ENCODE measurements at places on chromosomes 3 and 15. TPM values are rescaled to one million over a fixed set of nuclear protein-coding genes. Genes with fewer than 3 reads are reported as not detected.

GRCh38 chr15:80154336-80154735 lies 1.5 kb downstream of the FAH start:
- H3K4me3 ChIP-seq, result no peak overlapping the region
- no peak for DNase-seq
- H3K36me3 ChIP-seq, result no peaks in the 10 kb centered on the region
- H3K27me3 ChIP-seq, result no peaks in the 10 kb centered on the region

GRCh38 chr3:98223907-98224672 lies 40.0 kb upstream of the OR5H6 start:
- H3K27ac ChIP-seq, result no peak overlapping the region
- H3K27me3 ChIP-seq, result no peaks in the 10 kb centered on the region
- H3K4me3 ChIP-seq, result no peak overlapping the region

DNA sequence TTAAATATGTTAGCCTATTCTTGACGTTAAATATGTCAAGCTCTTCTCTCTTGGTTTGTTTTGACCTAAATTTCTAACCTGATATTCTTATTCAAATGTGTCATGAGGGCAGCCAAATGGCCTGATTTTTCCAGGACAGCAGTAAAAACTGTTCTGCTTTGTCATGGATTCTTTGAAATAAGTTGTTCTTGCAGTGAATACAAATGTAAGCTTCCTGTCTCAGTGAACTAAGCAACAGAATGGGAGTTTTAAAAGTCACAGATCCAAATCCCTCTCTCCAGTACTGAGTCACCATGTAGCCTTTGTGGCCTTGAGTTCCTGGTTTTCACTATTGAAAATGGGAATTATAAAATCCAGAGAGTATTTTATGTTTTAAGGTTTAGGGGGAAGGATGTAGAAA lies 301.8 kb downstream of the NLGN1 start:
- H3K27me3 ChIP-seq, result no peaks in the 10 kb centered on the region
- no peak overlapping the region for H3K27ac ChIP-seq

DNA sequence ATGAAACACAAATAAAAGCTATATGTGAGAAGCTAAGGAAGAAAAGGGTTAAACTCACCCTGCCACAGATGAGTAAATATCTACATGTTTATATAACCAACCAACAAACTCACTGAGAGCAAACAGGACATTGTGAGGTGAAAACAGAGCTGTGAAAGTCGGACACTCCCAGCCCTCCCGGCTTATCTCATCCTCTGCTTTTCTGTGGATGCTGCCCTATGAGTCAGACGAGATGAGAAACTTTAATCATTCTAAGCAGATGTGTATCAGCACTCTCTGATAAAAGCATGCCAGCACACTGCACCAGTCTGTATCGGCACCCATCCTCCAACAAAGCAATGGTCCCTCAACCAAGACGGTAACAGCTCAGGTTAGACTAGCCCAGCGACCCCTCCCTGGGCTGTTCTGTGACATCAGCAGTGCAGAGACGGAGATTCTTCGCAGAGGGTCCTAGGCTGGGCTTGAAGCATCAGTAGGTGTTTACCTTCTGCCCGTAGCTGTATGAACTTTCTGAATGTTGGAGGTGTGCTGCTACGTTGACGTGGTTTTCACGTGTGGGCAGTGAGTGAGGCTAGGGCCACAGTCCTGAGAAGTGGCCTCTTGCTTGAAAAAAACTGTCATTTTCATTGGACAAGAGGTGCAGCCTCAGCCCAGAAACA lies 119.8 kb upstream of the ALDH1A3 start:
- H3K27ac ChIP-seq, result peak overlapping the region; percentile 50
- H3K4me3 ChIP-seq, result peak overlapping the region; percentile 17
- peak; percentile 51 for DNase-seq

GRCh38 chr15:68765602-68766368 lies 54.9 kb downstream of the ANP32A start:
- H3K4me3 ChIP-seq, result no peak overlapping the region
- no peaks in the 10 kb centered on the region for H3K27me3 ChIP-seq
- no peaks in the 10 kb centered on the region for H3K36me3 ChIP-seq
- peaks cover 3% of the 10 kb centered on the region for H3K4me1 ChIP-seq
- H3K27ac ChIP-seq, result no peak overlapping the region

DNA sequence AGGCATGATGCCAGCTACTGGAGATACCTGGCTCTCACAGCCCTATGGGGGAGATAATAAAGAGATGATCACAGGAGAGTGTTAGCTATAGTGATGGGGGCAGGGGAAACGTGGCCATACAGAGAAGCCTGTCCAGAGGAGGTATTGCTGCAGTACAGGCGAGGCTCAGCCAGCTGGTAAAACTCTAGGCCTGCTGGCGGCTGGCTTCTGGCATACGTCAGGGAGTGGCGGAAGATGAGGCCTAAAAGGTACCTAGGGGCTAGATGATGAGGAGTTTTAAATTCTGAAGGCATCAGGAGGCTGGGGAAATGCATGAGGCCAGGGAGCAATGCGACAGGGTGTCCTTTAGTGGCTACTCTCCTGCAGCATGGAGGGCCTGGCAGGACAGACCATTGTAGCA lies 110.7 kb downstream of the EEFSEC start:
- DNase-seq, result no peak
- H3K27me3 ChIP-seq, result no peaks in the 10 kb centered on the region
- H3K36me3 ChIP-seq, result no peaks in the 10 kb centered on the region
- H3K4me1 ChIP-seq, result no peaks in the 10 kb centered on the region
- no peak overlapping the region for H3K27ac ChIP-seq
- H3K4me3 ChIP-seq, result no peak overlapping the region

GRCh38 chr3:46851364-46852333 lies 11.6 kb downstream of the MYL3 start:
- no peaks in the 10 kb centered on the region for H3K27me3 ChIP-seq
- no peaks in the 10 kb centered on the region for H3K4me1 ChIP-seq
- no peak overlapping the region for H3K4me3 ChIP-seq

GRCh38 chr15:51692154-51692553 lies 10.9 kb downstream of the SCG3 start:
- no peak overlapping the region for H3K27ac ChIP-seq
- H3K27me3 ChIP-seq, result peaks cover 45% of the 10 kb centered on the region
- H3K4me3 ChIP-seq, result no peak overlapping the region

GRCh38 chr3:7015683-7016440 lies 154.9 kb downstream of the GRM7 start:
- peak; percentile 6 for DNase-seq
- H3K36me3 ChIP-seq, result no peaks in the 10 kb centered on the region
- H3K27ac ChIP-seq, result no peak overlapping the region
- H3K27me3 ChIP-seq, result no peaks in the 10 kb centered on the region
- no peak overlapping the region for H3K4me3 ChIP-seq

GRCh38 chr15:43932907-43933306 lies 106.1 kb downstream of the WDR76 start:
- no peak overlapping the region for H3K4me3 ChIP-seq
- peaks cover 8% of the 10 kb centered on the region for H3K4me1 ChIP-seq

DNA sequence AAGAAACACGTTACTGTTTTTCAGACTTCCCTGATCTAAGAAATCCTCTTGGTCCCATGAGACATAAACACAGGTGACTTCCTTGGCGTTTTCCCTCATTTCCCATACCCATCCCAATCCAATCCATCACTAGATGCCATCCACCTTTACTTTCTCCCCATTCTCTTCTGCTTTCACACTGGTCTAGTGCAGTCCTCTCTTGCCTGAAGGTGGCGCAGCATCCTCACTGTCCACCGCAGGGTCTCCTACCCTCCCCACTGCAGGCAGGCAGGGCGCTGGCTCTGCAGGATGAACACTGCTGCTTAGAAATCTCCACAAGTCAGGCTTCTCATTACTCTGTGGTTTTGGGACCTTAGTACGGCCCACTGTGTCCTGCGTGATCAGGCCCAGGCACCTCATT lies 58.2 kb downstream of the RAB7A start:
- no peak for DNase-seq
- no peak overlapping the region for H3K27ac ChIP-seq
- no peaks in the 10 kb centered on the region for H3K36me3 ChIP-seq

DNA sequence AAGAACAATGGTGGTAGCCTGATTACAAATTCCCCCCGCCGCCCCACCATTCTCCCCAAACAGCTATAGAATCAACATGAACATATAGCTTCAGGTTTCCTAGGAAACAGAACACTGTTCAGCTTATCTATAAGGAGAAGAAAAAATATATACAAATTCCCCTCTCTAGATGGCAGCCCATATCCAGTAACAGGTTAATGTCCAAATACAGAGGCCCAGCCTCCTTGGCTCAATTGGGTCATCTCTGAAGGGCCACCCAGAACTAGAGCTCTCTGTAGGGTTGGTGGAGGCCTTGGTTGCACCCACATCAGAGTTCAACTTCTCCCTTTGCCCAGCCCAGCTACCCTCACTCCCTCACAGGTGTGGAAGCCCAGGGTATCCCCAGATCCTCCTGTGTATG lies 91.5 kb upstream of the ADAMTS17 start:
- no peaks in the 10 kb centered on the region for H3K4me1 ChIP-seq
- no peak overlapping the region for H3K4me3 ChIP-seq
- H3K27me3 ChIP-seq, result no peaks in the 10 kb centered on the region
- no peak overlapping the region for H3K27ac ChIP-seq
- H3K36me3 ChIP-seq, result no peaks in the 10 kb centered on the region
- DNase-seq, result no peak

GRCh38 chr15:22887157-22887951 lies 48.9 kb downstream of the NIPA2 start:
- H3K27ac ChIP-seq, result no peak overlapping the region
- H3K27me3 ChIP-seq, result no peaks in the 10 kb centered on the region
- H3K36me3 ChIP-seq, result peaks cover 15% of the 10 kb centered on the region
- no peaks in the 10 kb centered on the region for H3K4me1 ChIP-seq
- H3K4me3 ChIP-seq, result no peak overlapping the region

DNA sequence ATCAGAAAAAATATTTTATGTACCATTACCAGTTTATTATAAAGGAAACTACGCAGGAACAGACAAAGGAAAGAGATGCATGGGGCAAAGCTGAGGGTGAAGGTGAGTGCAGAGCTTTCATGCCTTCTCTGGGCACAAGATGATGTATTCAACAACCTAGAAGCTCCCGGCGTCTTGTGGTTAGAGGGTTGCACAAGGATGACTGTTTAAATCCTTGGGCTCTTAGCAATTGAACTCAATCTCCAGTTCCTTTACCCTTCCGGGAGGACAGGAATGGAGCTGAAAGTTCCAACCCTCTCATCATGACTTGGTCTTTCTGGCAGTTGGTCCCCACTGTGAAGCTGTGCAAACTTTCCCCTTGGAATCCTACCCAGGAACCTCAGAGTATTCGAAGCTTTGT lies 542.0 kb downstream of the EPHA3 start:
- H3K4me3 ChIP-seq, result no peak overlapping the region
- H3K4me1 ChIP-seq, result no peaks in the 10 kb centered on the region
- H3K27ac ChIP-seq, result no peak overlapping the region
- H3K36me3 ChIP-seq, result no peaks in the 10 kb centered on the region

DNA sequence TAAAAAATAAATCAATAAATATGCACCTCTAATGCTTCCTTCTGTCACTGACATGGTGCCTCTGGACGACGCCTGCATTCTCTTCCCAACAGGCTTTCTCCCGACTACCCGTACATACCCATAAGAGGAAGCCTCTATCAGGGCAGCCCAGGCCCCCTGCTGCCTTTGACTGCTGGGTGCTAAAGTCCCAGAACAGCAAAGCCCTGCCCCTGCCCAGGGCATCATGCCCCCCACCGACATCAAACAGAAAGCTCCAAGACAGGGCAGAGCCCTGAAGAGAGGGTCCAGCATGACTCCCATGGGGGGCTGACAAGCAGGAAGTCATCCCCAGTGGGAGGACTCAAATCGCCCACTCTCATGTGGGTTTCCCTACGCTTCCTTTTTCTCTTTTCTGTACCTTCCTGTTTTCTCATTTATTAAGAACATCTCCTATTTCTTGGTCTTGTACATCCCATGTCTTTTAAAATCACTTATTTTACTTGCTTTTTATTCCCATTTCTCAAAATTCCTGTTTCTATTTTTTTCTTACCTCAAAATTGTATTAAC lies 23.4 kb downstream of the XPC start:
- H3K36me3 ChIP-seq, result peaks cover 35% of the 10 kb centered on the region
- H3K27ac ChIP-seq, result no peak overlapping the region
- H3K27me3 ChIP-seq, result no peaks in the 10 kb centered on the region
- no peak overlapping the region for H3K4me3 ChIP-seq

DNA sequence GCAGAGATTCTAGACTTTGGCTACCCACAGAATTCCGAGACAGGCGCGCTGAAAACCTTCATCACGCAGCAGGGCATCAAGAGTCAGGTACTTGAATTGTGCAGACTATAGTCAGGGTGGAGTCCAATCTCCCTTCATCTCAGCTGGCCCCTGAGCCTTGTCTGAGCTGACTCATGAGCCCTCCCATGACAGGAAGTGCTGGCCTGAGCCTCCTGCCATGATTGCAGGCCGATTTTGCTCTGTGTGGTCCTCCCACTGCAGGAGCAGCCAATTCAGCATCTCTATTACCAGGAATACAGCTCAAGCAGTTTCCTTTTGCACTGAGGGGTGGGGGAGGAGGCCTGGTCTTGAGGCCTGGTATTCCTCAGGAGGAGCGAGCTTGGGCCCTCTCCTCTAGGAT lies 5.5 kb downstream of the AP2M1 start:
- H3K36me3 ChIP-seq, result peaks cover 74% of the 10 kb centered on the region
- H3K27me3 ChIP-seq, result no peaks in the 10 kb centered on the region
- DNase-seq, result no peak
- H3K27ac ChIP-seq, result no peak overlapping the region
- H3K4me1 ChIP-seq, result peaks cover 27% of the 10 kb centered on the region

GRCh38 chr15:65355988-65356353 lies 21.8 kb downstream of the IGDCC3 start:
- H3K27ac ChIP-seq, result no peak overlapping the region
- H3K4me1 ChIP-seq, result no peaks in the 10 kb centered on the region
- DNase-seq, result no peak

- no peaks in the 10 kb centered on the region for H3K36me3 ChIP-seq
- DNase-seq, result no peak
- no peaks in the 10 kb centered on the region for H3K27me3 ChIP-seq
Measured at GRCh38 chr3:113247068-113247467, 35.7 kb downstream of the BOC start.

- DNase-seq, result no peak
- no peak overlapping the region for H3K4me3 ChIP-seq
- no peaks in the 10 kb centered on the region for H3K4me1 ChIP-seq
- no peaks in the 10 kb centered on the region for H3K27me3 ChIP-seq
- H3K36me3 ChIP-seq, result no peaks in the 10 kb centered on the region
- no peak overlapping the region for H3K27ac ChIP-seq
Measured at GRCh38 chr3:95462161-95462560, 1352.2 kb upstream of the EPHA6 start.

GRCh38 chr3:143531101-143531500 lies 317.2 kb downstream of the SLC9A9 start:
- no peaks in the 10 kb centered on the region for H3K4me1 ChIP-seq
- no peaks in the 10 kb centered on the region for H3K36me3 ChIP-seq
- no peaks in the 10 kb centered on the region for H3K27me3 ChIP-seq

GRCh38 chr3:126167566-126167965 lies 12.8 kb downstream of the ALDH1L1 start:
- no peak overlapping the region for H3K4me3 ChIP-seq
- no peaks in the 10 kb centered on the region for H3K4me1 ChIP-seq

CLRN1 gene
- total RNA-seq, result not detected

ONECUT1 gene
- 1.3 TPM for total RNA-seq

BFSP2 gene
- total RNA-seq, result not detected

KNG1 gene
- total RNA-seq, result 0.25 TPM

CPLX3 gene
- total RNA-seq, result not detected

ADPGK gene
- total RNA-seq, result 41.5 TPM

PCOLCE2 gene
- total RNA-seq, result 4.4 TPM

CORO2B gene
- total RNA-seq, result 2.8 TPM

TUSC7 gene
- not detected for total RNA-seq

SPINT1 gene
- total RNA-seq, result 123 TPM
